Mesothelial cell of epicardium (in vitro differentiated cells): ENCODE measurements at places on chromosomes 13 and 19.

- peak; percentile 41 for DNase-seq
These were observed 348.1 kb downstream of the FOXO1 start for GRCh38 chr13:40318366-40318765.

- no peak for DNase-seq
These were observed 39.1 kb downstream of the F2RL3 start for GRCh38 chr19:16927883-16928282.

DNA sequence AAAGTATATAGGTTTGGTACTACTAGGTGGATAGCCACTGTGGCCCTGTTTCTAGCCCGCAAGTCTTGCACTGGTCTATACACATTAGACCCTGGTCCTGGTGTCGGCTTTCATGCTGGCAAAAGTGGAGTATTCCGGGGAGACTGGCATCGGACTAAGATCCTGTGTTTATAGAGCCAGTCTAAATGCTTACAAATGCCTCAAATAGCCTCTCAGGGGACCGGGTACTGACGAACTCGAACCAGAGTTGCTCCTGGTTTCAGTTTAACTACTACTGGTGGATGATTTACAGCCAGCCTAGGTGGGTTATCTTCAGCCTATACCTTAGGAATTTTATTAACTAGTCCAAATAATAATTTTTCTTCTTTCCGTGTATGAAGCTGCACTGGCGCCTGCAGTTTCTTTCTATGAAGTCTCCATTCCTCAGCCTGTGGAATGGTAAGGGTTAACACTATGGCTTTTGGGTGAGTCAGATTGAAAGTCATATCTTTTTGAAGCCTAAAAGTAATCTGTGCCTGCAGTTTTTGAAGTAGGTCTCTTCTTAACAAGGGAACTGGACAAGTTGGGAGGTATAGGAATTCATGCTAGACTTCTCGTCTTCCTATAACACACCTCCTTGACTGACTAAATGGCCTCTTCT, 51.3 kb downstream of the OR10H4 start:
- no peak for DNase-seq

DNA sequence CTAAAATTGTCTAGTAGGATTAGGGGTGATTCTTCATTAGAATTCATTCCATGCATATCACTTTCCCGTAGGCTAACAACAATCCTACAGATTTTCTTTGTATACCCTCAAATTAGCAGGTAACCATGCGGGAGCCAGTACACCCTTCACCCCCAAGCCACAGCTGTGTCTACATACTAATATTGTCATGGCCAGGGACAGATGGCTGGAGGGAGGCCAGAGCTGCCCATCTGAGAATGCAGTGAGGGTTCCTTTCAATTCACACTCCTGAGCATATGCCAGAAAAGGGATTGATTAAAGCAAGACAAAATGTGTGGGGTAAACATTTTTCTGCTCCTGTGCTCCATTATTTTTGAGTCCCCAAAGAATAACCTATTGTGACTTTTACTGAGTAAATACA, 68.9 kb downstream of the FREM2 start:
- DNase-seq: no peak

GRCh38 chr19:4536798-4537197, 1.8 kb upstream of the PLIN5 start:
- no peak for DNase-seq

- DNase-seq: no peak
These were observed 68.7 kb downstream of the RASL11A start for GRCh38 chr13:27339299-27339698.

- DNase-seq: peak; percentile 84
These were observed 4.6 kb upstream of the APC2 start for GRCh38 chr19:1445185-1445931.

DNA sequence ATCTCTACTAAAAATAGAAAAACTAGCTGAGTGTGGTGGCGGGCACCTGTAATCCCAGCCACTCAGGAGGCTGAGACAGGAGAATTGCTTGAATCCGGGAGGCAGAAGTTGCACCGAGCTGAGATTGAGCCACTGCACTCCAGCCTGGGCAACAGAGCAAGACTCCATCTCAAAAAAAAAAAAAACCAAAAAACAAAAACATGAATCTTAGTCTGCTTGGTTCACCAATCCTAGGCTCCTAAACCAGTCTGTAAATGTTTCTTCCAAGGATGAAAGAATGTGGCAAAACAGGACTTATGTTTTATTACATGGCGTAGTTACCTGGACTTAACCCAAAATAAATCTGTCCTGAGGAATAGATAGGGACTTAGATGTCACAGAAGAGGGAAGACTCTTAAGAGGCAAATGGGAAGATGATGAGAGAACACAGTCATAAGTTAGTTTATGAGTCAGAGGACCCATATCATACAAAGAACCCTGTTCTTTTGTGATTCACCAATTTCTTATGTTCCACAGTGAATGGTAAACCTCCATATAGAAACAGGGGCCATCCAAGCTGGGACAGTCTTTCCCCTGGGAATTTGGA, 6.9 kb upstream of the FBXL3 start:
- no peak for DNase-seq

GRCh38 chr19:21568816-21569493, 63.6 kb downstream of the ZNF429 start:
- no peak for DNase-seq

- DNase-seq: no peak
These were observed 3.5 kb downstream of the JSRP1 start for GRCh38 chr19:2252797-2253105.

- no peak for DNase-seq
These were observed 1.6 kb upstream of the PLEKHA4 start for GRCh38 chr19:48870048-48870447.

- no peak for DNase-seq
These were observed 3.3 kb upstream of the TPP2 start for GRCh38 chr13:102593466-102593865.

DNA sequence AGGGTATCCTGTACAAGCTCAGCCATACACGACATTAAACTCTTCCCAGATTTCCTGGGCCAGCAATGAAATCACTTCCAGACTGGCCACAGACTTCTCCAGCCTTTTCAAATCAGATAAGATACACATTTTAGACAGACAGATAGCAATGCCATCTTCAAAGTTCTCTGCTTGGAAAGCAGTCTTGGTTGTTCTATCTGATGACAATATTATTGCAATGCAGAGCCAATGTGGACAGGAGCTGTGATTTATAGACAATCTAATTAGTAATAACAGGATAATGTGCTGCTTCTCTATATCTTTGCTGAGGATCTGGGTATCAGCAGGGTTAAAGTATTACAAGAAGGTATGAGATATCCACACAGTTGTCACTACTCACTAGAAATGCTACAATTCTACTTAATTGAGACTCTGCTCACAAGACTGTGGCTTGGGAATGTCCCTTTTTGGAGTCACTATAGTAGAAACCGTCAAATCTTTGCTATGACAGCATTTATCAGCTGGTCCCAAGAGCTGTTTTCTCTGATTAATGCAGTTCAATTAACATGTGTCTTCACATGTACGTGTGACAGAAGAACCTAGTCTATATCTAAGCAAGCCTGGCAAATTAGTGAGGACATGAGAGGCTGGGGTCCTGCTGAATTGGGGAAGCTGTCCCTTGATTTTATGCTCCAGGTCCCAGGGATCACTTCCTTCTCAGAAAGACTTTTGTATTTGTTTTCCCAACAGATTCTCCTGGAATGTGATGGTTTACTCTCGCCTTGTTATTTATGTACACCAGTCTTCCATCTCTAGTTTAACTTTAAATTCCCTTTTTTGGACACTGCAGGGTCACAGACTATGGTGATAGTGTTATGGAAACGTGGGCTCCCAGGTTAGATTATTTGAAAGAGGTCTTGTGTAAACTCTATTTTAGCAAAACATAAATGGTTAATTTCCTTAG, 68.8 kb downstream of the COL4A1 start:
- DNase-seq: no peak

DNA sequence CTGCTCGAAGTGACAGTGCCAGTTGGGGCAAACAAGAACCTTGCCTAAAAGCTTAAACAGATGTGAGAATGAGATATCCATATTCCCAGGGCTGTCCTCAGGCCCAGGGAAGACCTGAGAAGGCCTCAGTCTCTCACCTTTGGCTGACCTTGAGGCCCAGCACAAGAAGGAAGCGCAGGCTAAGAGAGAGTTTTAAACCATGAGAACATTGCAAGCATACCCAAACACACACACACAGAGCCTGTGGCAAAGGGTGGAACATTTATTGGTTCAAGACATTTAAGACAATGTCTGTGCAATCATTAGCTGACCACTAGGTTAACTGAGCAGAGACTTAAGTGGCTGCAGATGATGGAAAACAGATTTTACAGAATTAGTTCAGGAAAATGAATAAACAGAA, 248.2 kb downstream of the NBEA start:
- no peak for DNase-seq

DNA sequence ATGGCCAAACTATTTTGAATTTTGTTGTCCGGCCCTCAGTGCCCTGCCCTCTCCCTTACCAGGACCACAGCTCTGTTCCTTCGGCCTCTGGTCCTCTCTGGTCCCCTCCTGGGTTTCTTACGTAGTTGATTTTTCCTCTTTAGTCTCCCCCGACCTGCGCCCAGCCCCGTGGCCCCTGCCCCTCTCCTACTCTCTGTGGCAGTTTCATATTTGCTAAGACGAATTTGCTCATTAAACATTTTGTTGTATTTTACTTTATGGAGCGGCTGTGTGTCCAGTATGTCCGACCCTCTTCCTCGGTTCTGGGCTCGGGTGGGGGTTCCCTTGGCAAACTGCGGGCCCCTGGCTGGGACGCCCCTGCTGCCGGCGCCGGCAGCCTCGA, 576 bp upstream of the EPN1 start:
- no peak for DNase-seq

GRCh38 chr19:18439025-18439909, 1.3 kb upstream of the ISYNA1 start:
- no peak for DNase-seq

DNA sequence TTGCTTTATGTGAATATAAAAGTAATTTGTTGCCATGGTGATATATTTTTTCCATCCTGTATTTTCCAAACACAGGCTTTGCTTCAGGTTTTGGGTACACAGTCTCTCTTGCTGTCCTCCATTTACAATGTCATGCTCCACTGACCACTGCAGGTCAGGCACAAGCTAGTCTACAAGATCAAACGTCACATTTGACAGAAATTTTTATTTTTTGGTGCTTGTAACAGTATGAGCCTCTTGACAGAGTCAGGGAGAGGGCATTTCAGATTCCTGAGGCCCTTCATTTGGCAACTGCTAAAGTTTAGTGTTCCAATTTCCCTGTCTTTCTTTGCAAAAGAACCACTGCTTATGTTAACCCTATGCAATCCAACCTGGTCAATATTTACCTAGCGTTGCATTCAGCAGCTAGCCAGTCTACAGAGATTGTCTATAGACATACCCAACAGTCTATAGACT, 175.0 kb downstream of the RFC3 start:
- DNase-seq: no peak

GRCh38 chr13:93039131-93039530, 187.5 kb upstream of the GPC6 start:
- no peak for DNase-seq

DNA sequence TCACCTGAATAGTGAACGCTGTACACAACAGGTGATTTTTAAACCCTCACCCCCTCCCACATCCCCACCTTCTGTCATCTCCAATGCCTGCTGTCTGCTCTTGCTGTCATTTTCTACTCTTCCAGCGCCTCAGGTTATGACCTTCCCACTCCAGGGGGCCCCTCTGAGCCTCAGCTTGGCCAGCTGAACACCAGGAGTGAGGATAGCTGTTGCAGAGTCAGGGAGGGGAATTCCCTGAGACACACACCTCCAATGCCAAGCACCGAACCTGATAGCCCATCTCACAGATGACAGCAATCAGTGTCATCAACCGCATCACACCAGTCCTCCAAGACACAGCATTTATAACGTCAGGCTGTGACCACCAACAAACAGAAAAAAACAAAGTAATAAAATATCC, 193.5 kb downstream of the ZNF536 start:
- DNase-seq: no peak

DNA sequence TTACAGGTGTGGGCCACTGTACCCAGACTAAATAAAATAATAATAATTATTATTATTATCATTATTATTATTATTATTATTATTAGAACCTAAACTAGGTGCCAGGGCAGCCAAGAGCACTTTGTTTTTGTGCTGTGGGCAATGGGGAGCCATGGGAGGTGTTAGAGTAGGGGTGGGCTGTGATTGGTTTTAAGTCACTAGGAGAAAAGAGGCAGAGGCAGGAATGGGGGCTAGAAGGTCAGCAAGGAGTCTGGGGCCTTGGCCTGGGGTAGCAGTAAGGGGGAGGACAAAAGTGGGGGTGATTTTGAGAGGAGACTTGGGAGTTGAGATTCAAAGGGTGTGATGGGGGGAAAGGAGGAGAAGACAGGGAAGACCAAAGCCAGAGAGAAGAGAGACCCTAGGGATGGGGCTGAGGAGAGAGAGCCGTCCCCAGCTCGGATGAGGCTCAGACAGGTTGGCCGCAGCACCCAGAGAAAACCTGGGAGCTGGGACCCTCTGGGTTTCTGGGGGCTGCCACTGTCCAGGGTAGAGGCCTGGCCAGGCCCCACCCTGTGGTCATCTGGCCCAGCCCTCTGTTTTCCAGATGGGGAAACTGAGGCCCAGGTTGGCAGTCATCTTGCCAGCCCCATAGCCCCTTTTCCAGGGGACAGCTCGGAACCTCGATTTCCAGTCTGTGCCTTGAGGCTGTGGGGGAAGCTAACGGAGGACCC, 17.8 kb upstream of the BTBD2 start:
- DNase-seq: no peak

DNA sequence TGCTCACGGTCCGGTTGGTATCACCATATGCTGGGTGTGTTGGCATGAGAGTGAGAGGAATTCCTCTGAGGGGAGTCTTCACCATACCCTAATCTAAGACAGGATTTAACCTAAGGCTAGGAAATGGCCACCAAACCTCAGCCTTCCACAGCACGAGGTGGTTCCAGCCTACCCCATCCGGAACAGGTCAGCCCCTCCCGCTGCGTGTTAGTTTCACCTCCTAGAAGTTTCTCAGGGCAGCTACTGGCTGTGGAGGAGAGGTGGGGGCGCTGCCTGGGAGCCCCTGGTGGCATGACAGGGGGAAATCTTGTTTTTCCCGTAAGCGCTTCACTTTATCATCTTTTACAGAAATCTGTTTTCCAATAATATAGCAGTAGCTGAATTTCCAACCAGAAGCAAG, 55.1 kb downstream of the RGCC start:
- DNase-seq: no peak

DNA sequence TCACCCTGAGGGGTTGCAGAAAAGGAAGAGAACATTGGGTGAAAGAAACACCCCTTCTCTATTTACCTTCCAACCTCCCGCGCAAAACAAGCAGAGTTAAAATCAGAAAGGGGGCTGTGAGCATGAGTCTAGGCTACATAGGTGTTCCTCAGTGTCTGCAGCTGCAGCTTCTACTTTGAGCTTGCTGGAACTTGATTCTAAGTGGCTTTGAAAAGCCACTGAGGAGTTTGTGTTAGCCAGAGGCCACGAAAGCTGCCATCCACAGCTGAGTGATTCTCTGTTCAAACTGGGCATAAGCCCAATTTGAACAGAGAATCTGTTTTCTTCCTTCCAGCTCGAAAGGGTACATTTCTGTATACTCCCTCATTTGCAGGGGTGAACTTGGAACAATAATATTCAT, 343.9 kb downstream of the PCDH9 start:
- no peak for DNase-seq

GRCh38 chr19:9913237-9914000, 22.9 kb downstream of the OLFM2 start:
- peak; percentile 48 for DNase-seq
